ENCODE measurements at places on chromosomes 7 and 10.

- H3K4me3 ChIP-seq = no peak overlapping the region
- no peak for ATAC-seq
- H3K27ac ChIP-seq = no peak overlapping the region
- no peaks in the 10 kb centered on the region for H3K27me3 ChIP-seq
- H3K36me3 ChIP-seq = no peaks in the 10 kb centered on the region
Observed at GRCh38 chr7:41247143-41247865, 455.6 kb downstream of the INHBA start.

- H3K4me3 ChIP-seq = no peak overlapping the region
- no peak overlapping the region for H3K27ac ChIP-seq
- H3K27me3 ChIP-seq = no peaks in the 10 kb centered on the region
- H3K36me3 ChIP-seq = no peaks in the 10 kb centered on the region
- H3K4me1 ChIP-seq = no peaks in the 10 kb centered on the region
- ATAC-seq = no peak
Observed at GRCh38 chr7:102883098-102883860, 29.5 kb upstream of the LRRC17 start.

GRCh38 chr7:95863623-95864022, 91.3 kb downstream of the DYNC1I1 start:
- no peaks in the 10 kb centered on the region for H3K36me3 ChIP-seq
- ATAC-seq = no peak
- no peak overlapping the region for H3K27ac ChIP-seq
- H3K4me1 ChIP-seq = no peaks in the 10 kb centered on the region

DNA sequence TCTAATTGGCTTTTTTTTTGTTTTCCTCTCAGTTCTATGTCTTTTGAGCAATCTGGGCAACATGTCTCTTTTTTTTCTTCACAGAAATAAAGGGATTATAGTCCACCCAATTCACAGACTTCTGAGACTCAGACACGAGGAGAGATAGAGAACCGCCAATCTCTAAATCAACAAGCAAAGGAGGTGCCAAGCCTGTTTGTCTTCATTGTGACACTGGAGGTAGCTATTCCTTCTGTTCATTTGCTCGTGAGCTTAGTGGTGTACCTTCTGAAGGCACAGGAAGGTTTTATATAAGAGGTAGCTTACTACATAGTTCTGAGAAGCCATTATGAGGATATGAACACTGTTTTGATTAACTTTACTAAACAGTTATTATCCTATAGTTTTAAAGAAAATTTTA, 6.1 kb downstream of the EPHB6 start:
- H3K4me1 ChIP-seq = peaks cover 27% of the 10 kb centered on the region
- no peak overlapping the region for H3K4me3 ChIP-seq
- ATAC-seq = no peak
- H3K27me3 ChIP-seq = no peaks in the 10 kb centered on the region
- no peak overlapping the region for H3K27ac ChIP-seq

DNA sequence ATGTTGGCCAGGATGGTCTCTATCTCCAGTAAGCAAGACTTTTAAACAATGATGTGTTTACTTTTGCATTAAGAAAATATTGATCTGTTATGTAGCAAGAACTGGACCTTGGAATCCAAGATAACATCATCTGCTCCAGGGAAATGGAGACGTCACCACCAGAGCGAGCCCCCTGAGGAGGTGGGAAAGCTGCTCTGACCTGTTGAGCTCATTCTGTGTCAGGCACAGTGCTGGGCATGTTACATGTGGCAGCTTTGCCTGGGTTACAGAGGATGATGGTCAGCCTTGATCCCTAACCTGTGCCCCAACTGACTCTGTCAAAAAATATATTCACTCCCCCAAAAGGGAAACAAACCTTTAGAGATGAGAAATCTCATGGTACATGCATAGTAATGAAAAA, 436.3 kb downstream of the SORCS1 start:
- H3K4me1 ChIP-seq = no peaks in the 10 kb centered on the region
- ATAC-seq = no peak
- no peaks in the 10 kb centered on the region for H3K27me3 ChIP-seq
- no peaks in the 10 kb centered on the region for H3K36me3 ChIP-seq

GRCh38 chr7:159114096-159114495, 30.6 kb downstream of the VIPR2 start:
- no peak overlapping the region for H3K27ac ChIP-seq
- no peaks in the 10 kb centered on the region for H3K4me1 ChIP-seq
- peaks cover 6% of the 10 kb centered on the region for H3K27me3 ChIP-seq

GRCh38 chr7:97868788-97869187, 3.4 kb downstream of the ASNS start:
- no peak overlapping the region for H3K27ac ChIP-seq
- peaks cover 21% of the 10 kb centered on the region for H3K36me3 ChIP-seq
- H3K4me1 ChIP-seq = peaks cover 17% of the 10 kb centered on the region
- ATAC-seq = no peak

DNA sequence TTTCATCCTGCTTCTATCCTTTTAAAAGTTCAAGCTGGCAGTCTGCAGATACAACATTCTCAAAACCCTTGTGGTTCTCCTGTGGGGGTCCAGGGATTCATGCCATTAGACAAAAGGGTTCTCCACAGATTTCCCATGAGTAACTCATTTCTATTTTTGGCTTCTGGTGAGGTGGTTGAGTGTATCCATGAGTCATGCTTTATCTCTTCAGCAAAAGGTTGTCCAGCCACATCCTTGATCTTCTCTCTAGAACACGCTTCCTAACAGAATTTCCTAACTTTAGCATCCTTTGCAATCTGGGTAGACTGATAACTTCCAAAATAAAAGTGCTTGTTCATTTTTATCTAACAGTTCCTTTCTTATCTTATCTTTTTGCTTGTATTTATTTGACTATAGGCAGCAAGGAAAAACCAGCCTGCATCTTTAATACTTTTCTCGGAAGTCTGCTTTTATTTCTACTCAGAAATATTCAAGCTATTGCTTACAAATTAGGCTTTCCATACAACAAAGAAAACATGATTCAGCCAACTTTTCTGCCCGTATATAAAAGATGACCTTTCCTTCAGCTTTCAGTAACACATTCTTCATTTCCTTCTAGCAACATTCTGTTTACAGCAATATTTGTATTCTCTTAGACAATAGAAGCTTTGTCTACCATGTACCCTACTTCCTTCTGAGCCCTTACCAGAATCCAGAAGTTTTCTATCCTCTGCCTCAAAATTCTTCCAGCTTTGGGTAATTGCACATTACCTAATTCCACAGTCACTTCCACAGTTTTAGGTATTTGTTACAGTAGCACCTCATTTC, 79.3 kb upstream of the IL6 start:
- no peaks in the 10 kb centered on the region for H3K27me3 ChIP-seq
- H3K4me3 ChIP-seq = no peak overlapping the region
- ATAC-seq = no peak
- H3K36me3 ChIP-seq = peaks cover 47% of the 10 kb centered on the region
- H3K27ac ChIP-seq = no peak overlapping the region

GRCh38 chr10:22625516-22626290, 88.7 kb downstream of the PIP4K2A start:
- H3K4me1 ChIP-seq = peaks cover 83% of the 10 kb centered on the region
- H3K27ac ChIP-seq = peak overlapping the region; percentile 87
- H3K27me3 ChIP-seq = no peaks in the 10 kb centered on the region
- peaks cover 20% of the 10 kb centered on the region for H3K36me3 ChIP-seq

DNA sequence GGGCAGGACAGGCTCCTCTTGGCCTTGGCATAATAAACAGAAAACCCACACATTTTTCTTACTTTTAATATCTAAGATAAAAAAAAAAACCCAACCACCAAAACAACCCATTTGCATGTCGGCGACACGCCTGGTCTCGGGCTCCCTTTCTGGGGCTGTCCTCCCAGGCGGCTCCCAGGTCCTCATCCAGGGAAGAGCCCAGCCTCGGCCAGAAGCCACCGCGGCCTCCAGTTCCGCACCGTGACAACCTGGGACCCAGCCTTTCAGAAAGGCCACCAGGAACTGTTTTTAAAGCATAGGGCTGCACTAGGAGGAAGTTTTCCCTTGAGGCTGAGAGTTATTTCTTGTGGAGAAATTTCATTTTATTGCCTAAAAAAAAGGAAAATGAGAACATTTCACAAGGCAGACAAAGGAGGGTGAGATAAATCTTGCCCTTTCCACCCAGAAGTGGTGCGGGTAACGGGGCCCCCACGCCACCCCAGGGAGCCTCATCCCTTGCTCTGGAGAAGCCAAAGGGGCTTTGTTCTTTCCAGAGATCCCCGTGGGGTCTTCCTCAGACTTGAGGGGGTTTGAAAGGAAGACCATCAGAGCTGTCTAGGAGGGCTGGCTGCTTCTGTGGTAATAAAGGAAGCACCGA, 39.2 kb upstream of the MKRN1 start:
- no peak overlapping the region for H3K27ac ChIP-seq
- H3K36me3 ChIP-seq = no peaks in the 10 kb centered on the region
- no peak overlapping the region for H3K4me3 ChIP-seq

GRCh38 chr7:17005271-17005670, 123.5 kb upstream of the AGR3 start:
- H3K27me3 ChIP-seq = no peaks in the 10 kb centered on the region
- no peak for ATAC-seq
- no peak overlapping the region for H3K4me3 ChIP-seq
- no peak overlapping the region for H3K27ac ChIP-seq
- H3K4me1 ChIP-seq = peaks cover 7% of the 10 kb centered on the region
- no peaks in the 10 kb centered on the region for H3K36me3 ChIP-seq

GRCh38 chr7:110645060-110645459, 445.9 kb upstream of the LRRN3 start:
- no peak overlapping the region for H3K4me3 ChIP-seq
- H3K36me3 ChIP-seq = no peaks in the 10 kb centered on the region
- no peaks in the 10 kb centered on the region for H3K27me3 ChIP-seq
- no peak overlapping the region for H3K27ac ChIP-seq
- H3K4me1 ChIP-seq = no peaks in the 10 kb centered on the region

- H3K36me3 ChIP-seq = no peaks in the 10 kb centered on the region
- no peak for ATAC-seq
- no peak overlapping the region for H3K4me3 ChIP-seq
- peaks cover 21% of the 10 kb centered on the region for H3K4me1 ChIP-seq
- no peaks in the 10 kb centered on the region for H3K27me3 ChIP-seq
Observed at GRCh38 chr7:106288263-106288662, 3.5 kb upstream of the NAMPT start.

DNA sequence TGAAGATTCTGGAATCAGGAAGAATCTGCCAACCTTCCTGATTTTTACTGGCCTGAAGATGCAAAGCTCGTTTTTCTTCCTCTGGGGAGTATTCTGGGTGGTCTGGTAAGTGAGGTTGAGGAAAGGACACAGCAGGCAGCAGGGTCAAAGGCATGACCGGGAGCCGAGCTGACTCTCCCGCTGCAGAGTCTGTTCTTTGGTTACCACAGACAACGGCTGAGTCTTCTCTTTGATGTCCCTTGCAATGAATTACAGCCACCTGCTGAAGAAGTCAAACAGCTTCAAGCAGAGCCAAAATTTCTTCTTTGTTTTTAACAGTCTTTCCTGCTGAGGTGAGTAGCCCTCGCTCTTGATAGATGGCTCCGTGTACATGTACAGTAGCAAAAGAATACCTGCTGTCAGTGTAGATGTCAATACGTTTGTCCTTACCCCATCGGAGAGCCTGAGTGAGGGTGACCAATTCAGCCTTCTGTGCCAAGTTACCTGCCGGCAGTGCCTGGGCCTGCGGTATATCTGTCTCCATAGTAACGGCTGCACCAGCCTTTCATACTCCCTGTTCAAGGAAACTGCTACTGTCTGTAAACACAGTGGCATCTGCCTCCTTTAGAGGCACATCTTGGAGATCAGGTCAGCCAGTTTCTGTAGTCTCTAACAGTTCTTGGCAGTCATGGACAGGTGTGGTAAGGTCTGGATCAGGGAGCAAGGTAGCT, 76.4 kb downstream of the PRR15 start:
- peaks cover 18% of the 10 kb centered on the region for H3K27me3 ChIP-seq
- H3K4me3 ChIP-seq = no peak overlapping the region
- H3K27ac ChIP-seq = no peak overlapping the region
- ATAC-seq = no peak
- H3K36me3 ChIP-seq = no peaks in the 10 kb centered on the region

- H3K36me3 ChIP-seq = no peaks in the 10 kb centered on the region
- no peaks in the 10 kb centered on the region for H3K27me3 ChIP-seq
- H3K27ac ChIP-seq = peak overlapping the region; percentile 98
- no peak for ATAC-seq
- H3K4me3 ChIP-seq = no peak overlapping the region
Observed at GRCh38 chr7:50287129-50287528, 17.4 kb upstream of the IKZF1 start.

DNA sequence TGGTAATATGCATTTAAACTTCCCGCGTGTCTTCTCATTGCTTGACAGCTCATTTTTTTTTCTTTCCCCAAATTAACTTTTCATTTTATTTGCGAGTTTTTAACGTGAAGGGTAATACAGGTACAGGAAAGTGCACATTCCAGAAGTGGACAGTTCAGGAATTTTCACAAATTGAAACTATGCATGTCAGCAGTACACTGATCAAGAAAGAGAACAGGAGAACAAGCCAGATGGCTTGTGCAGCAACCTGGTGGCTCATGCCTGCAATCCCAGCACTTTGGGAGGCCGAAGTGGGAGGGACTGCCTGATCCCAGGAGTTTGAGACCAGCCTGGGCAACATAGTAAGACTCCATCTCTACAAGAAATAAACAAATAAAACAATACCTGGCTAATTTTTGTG, 28.5 kb downstream of the ARL5B start:
- H3K4me3 ChIP-seq = no peak overlapping the region
- peaks cover 12% of the 10 kb centered on the region for H3K27me3 ChIP-seq
- no peaks in the 10 kb centered on the region for H3K4me1 ChIP-seq
- ATAC-seq = no peak
- no peak overlapping the region for H3K27ac ChIP-seq
- peaks cover 8% of the 10 kb centered on the region for H3K36me3 ChIP-seq

- no peaks in the 10 kb centered on the region for H3K27me3 ChIP-seq
- peaks cover 46% of the 10 kb centered on the region for H3K4me1 ChIP-seq
- peak overlapping the region; percentile 85 for H3K27ac ChIP-seq
- ATAC-seq = peak; percentile 87
Observed at GRCh38 chr7:77269360-77270093, 69.9 kb upstream of the FGL2 start.

DNA sequence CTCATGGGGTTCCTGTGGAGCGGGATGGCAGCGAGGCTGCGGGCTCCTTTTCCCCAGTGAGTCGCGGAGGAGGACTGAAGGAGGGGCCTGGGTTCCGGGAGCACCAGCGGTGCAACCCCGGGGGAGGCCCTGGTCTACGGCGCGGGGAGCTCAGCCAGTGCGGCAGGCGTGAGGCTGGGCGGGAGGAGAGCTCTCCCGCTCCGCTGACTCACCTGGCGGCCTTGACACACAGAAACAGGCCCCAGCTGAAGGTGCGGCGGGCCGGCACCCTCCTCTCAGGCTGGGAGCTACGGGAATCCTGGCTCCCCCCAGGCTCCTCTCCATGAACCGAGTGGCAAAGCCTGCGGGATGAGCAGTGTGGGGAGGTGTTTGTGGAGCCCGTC, 6.8 kb upstream of the NOM1 start:
- peaks cover 4% of the 10 kb centered on the region for H3K36me3 ChIP-seq
- peak overlapping the region; percentile 61 for H3K4me3 ChIP-seq
- H3K4me1 ChIP-seq = peaks cover 26% of the 10 kb centered on the region
- peak; percentile 46 for ATAC-seq
- H3K27ac ChIP-seq = no peak overlapping the region
- H3K27me3 ChIP-seq = peaks cover 58% of the 10 kb centered on the region

DNA sequence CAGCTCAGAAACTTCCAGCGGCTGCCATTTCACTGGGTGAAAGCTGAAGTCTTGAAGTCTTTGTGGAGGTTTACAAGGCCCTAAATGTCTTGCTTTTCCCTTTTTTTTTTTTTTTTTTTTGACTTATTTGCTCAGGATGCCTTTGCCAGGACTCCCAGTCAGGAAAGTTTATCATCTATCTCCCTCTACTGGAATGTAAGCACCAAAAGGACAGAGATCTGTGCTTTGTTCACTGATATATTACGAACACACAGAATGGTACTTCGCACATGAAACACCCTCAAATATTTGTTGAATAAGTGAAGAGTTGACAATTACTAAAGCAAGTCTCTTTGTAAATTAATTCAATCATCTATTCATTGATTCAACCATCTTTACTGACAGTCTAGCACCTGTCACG, 23.2 kb downstream of the ABCB4 start:
- no peak for ATAC-seq
- no peaks in the 10 kb centered on the region for H3K27me3 ChIP-seq
- no peak overlapping the region for H3K27ac ChIP-seq
- peaks cover 4% of the 10 kb centered on the region for H3K4me1 ChIP-seq
- no peak overlapping the region for H3K4me3 ChIP-seq

Measured in stimulated activated memory B cell treated with anti-CD40 and anti-IgM and Interleukin-4, amounts not matched to agents 10 μg/mL and 1 μg/mL and 100 μg/mL, for 72 hours (primary cell).